ENCODE measurements at places on chromosomes 5 and 9.

GRCh38 chr9:75993434-75993833, 103.0 kb downstream of the PCSK5 start:
- no peak for DNase-seq

DNA sequence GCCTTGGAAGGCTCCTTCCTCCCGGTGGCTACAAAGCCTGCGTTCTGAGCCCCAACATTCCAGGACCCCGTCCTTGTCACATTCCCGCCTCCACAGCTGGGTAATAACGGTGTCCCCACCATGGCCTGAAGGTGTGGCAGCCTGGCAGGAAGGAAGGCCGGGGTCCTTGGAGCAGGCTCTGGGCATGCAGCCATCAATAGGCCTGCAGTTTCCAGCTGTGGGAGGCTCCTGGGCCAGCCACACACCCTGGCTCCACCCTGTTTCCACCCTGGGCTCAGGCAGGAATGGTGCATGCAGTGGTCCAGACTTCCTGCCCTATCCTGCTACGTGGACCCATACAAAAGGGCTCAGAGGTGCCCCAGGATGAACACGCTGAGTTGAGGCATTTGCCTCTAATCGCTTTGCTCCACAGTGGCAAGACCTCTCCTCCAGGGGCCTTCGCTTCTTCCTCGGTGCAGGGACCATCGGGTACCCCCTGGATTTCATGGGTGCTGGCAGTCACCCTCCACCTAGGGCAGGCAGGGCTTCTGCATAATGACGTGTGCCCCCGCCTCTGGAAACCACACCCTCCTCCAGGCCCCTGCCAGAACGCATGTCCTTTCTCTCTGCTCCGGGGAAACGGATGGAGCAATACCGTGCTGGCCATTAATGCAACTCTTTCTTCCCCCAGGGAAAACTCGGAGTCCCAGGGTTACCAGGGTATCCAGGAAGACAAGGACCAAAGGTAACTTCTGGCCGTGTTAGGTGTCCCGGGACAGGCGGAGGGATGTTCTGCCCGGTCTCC, 95.1 kb upstream of the FCN2 start:
- DNase-seq = no peak

DNA sequence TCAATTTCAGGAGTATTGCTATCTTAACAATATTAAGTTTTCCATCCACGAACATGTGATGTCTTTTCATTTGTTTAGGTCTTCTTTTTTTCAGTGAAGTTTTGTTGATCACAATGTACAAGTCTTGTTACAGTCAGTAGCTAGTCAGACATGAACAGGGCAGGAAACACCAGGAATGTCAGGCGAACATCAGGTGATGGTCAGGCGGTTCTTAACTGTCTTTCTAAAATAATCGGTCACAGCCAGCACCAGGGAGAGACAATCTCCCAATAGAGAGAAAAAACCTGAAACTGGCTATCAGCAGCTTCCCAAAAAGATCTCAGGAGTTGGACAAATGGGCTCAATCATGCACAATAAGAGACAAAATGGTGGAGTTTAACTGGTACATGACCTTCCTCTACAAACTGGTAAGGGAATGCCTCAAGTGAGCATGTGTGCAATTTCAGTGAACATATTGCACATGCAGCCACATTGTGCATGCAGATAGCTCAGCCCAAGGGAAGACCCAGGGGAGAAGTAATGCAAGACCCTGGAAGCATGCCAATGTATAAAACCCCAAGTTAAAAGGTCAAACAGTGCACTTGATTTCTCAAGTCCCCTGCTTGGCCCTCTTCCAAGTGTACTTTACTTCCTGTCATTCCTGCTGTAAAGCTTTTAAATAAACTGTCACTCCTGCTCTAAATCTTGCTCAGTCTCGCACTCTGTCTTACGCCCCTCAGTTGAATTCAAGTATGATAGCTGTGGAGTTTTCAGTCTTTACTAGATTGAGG, 176.1 kb upstream of the RASEF start:
- no peak for DNase-seq

GRCh38 chr5:32753765-32754164, 42.6 kb downstream of the NPR3 start:
- DNase-seq = no peak

GRCh38 chr5:145908206-145908960, 28.0 kb upstream of the SH3RF2 start:
- no peak for DNase-seq

- peak; percentile 71 for DNase-seq
Measured at GRCh38 chr5:179763215-179763945, 30.4 kb upstream of the LTC4S start.

- no peak for DNase-seq
Measured at GRCh38 chr9:135087489-135087792, at the start of gene OLFM1. OLFM1 (plus strand) TSS chr9:135087668; CDS start chr9:135087990, 322 bp downstream.

- no peak for DNase-seq
Measured at GRCh38 chr5:9716838-9717281, 86.7 kb upstream of the TAS2R1 start.

- DNase-seq = no peak
Measured at GRCh38 chr5:54772684-54773083, 212.7 kb downstream of the ESM1 start.

- no peak for DNase-seq
Measured at GRCh38 chr5:6480133-6481051, 31.7 kb downstream of the UBE2QL1 start.

GRCh38 chr9:35829084-35829763, at the start of gene TMEM8B:
TMEM8B (plus strand) TSS chr9:35829228; CDS start chr9:35829448, 220 bp downstream.
- peak; percentile 93 for DNase-seq

- no peak for DNase-seq
Measured at GRCh38 chr9:134735441-134736175, 94.0 kb downstream of the COL5A1 start.
